ENCODE measurements at places on chromosomes 16 and 17. TPM values are rescaled to one million over a fixed set of nuclear protein-coding genes. Genes with fewer than 3 reads are reported as not detected.

VMO1 gene
- not detected for total RNA-seq

CEMP1 gene
- total RNA-seq: not detected

PRR11 gene
- 11.7 TPM for total RNA-seq

RGS11 gene
- total RNA-seq: 10.1 TPM

ENKD1 gene
- 10.1 TPM for total RNA-seq

TBC1D16 gene
- 49.1 TPM for total RNA-seq

DNA sequence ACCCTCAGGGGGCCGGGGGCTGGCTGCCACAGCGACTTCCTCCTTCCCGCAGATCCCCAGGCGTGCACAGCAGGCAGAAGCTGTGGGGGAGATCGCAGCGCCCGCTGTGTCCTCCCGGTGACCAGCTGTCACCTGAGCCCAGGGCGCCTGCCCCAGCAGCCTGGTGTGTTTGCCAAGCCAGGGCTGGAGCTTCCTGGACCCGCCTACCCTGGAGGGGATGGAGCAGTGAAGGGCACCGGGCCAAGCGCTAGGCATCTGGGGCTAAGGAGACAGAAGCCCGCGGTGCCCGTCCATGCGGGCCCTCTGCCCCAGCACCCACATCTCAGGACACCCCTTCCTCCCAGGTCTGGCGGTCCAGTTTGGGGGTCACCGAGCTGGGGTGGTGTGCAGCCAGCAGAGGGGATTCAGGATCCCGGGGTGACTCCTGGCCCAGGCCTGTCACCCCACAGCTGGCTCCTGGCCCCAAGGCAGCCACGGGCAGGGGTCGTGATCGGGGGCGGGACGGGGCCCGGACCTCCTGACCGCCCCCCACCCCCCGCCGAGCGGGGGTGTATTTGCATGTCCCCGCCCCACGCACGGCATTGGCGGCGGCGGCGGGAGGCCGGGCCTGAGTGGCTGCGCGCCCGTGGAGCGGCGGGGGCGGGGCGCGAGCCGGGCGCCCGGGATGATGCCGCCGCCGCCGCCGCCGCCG lies at the start of gene RAB26:
Gene RAB26, plus strand, starts transcription at position 645 of the 691 bp plus-strand sequence. CDS start 159 bp downstream, outside the sequence.
- DNase-seq: peak; percentile 82

DNA sequence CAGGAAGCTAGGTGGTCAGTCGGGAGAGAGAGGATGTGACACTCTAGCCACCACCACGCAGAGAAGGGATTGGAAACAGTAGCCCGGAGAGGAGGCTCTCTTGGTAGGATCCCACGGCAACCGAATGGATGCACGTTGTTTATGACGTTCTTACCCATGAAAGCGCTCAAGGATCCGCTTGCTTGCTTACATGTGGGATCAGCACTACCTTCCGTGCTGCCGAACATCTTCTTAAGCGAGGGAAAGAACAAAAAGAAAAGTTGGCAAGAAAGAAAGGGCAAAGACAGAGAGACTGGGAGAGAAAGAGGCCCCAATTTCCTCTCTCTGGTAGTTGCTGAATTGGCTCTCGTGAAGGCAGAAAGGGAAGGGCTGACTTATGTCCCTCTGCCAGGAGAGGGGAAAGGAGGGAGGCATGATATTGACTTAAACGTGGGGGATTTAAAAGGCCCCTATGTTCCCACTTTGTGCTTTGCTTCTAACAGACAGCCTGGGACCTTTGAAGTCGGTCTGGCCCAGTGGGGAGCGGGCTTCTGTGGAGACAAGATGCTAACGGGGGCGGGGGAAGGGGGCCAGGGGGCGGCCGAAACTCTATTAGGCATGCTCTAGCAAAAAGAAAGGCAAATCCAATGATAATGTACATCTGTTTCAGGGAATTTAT lies 35.4 kb downstream of the SNX20 start:
- DNase-seq: no peak

DNA sequence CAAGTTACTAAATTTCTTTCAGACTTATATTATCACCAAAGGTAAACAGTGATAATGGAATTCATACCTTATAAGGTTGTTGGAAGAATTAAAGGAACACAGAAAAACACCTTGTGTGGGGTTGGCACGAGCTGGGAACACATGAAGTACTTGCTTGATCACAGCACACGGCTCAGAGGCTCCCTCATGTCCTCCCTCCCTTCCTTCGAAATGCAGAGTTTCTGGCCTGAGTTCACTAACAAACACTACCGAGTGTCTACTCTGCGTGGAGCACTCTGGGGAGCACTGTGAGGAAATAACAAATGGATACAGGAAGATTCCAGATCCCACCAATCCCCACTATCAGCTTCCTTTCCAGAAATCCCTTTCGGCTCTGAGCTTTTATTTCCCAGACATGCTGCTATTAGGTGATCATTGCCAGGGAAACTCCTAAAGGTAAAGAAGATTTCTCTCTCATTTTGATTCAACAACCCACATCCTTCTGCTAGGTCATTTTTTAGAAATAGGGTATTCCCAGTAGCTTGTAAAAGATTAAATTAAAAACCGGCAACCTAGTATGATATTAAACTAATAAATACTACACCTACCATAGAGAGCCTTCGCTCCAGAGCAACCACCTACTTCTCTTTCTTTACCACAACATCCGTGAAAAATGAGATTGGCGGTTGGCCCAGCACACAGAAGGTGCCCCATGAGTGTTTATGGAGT lies 6.1 kb upstream of the HNF1B start:
- no peak for DNase-seq

- DNase-seq: no peak
These were observed 4.5 kb downstream of the OR1F1 start for GRCh38 chr16:3192476-3193019.

DNA sequence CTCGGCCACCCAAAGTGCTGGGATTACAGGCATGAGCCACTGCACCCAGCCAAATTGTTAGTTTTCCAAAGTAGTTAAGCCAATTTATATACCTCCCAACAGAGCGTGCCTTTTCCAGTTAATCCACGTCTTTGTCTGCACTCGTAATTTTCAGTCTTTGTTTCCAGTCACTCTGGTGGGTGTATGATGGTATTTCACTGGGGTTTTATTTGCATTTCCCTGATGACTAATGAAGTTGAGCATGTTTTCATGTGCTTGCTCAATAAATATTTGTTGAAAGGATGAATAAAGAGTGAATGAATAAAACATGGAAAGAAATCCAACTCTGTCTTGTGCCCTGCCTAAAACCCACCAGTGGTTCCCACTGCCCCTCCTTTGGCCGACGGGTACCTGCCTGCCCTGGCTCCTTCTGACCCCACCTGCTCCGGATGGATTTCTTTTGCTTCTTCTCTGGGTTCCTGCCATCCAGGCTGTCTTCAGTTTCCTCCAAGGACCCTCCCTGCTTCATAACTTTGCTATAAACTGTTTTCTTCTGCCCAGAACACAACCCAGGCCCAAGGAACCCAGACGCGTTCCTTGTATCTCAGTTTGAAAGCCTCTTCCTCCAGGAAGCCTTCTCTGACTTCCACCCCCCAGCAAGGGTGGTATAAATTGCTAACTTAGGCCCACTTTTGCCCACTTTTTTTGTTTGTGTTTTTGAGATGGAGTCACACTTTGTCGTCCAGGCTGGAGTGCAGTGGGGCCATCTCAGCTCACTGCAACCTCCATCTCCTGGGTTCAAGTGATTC lies 3.0 kb upstream of the ABCC1 start:
- no peak for DNase-seq

DNA sequence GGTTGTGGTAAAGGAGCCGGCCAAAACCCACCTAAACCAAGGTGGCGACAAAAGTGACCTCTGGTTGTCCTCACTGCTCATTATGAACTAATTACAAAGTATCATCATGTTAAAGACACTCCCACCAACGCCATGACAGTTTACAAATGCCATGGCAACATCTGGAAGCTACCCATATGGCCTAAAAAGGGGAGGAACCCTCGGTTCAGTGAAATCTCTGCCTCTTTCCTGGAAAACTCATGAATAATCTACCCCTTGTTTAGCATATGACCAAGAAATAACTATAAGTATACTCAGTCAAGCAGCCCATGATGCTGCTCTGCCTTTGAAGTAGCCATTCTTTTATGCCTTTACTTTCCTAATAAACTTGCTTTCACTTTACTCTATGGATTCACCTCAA lies 72.2 kb downstream of the CYLD start:
- DNase-seq: no peak

- no peak for DNase-seq
These were observed at the start of gene CHD3 for GRCh38 chr17:7888184-7888920. Gene CHD3, plus strand, starts transcription at chr17:7888789. Its CDS starts 212 bp downstream, at chr17:7889001.

DNA sequence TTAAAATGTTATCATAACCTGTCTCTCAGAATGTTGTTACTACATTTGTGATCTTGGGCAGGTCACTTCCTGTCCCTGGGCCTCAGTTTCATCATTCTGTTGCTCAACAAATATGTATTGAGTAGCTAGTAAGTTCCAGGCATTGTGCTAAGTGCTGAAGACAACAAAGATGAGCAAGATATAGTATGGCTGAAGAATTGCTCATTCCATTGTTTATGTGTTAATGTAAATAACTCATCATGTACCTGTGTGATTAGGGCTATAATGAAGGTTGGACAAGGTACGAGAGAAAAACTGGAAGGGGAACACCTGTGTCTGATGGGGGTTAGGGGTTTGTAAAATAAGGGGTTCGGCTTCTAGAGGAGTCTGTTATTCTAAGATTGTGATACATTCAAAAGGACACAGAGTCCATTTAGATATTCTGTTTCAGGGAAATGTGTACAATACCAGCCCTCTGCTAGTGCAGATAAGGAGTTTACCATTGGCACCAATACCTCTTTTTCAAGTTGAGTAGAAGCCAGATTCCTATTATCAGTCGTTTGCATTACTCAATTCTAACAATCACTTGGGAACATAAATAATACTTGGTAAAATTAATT lies 20.0 kb downstream of the TUBG1 start:
- DNase-seq: no peak

DNA sequence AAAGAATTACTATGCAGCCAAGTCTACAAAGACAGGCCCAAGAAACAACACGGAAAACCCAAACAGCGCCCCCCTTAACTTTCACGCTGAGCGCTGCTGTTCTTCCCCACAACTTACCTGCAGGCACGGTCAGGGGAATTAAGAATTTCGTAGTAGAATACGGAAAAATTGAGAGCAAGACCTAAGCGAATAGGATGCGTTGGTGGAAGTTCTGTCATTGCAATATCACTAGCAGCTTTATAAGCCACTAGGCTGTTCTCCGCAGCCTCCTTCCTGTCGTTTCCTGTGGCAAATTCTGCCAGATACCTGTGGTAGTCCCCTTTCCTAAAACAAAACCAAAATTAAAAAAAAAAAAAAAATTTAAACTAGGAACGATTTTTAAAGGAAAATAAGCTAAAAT lies 39.0 kb downstream of the YWHAE start:
- no peak for DNase-seq

DNA sequence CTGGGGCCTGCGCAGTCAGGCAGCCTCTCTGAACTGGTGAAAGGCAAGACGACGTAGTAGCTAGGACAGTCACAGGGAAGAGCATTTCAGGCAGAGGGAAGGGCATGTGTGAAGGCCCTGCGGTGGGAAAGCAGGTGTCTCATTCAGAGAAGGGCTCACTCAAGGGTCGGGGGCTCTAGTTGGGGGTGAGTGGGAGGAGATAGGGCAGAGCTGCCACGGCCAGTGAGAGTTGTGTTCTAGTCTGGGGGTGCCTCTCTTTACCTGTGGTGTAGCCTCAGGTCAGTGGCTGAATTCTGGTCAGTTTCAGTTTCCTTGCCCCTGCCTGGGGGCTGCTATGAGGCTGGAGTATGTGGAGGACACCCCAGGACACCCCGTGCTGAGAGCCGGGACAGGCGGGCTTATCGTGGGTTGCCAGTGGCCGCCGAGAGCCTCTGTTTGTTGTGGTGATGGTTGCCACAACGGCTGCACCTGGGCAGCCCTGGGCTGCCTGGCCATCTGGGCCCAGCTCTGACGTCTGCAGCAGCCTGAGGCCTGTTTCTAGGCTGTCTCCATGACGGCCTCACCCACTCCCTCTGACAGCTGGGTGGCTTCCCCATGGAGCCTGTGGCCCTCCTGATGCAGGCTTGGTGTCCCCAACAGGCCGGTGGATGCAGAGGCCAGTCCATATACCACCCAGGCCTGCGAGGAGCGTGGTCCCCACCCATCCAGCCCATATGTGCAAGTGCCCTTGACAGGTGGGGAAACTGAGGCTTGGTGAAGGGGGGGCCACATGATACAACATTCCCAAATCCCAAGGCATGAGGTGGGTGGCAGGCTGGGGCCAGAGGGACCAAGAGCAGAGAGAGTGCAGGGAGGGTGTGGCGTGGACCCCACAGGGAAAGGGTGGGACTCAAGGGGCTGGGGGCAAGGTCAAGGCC lies 10.8 kb downstream of the MAP2K3 start:
- no peak for DNase-seq

GRCh38 chr16:7315813-7316212 lies 16.8 kb upstream of the RBFOX1 start:
- no peak for DNase-seq

GRCh38 chr16:56257666-56258342 lies 66.5 kb downstream of the GNAO1 start:
- DNase-seq: peak; percentile 65

DNA sequence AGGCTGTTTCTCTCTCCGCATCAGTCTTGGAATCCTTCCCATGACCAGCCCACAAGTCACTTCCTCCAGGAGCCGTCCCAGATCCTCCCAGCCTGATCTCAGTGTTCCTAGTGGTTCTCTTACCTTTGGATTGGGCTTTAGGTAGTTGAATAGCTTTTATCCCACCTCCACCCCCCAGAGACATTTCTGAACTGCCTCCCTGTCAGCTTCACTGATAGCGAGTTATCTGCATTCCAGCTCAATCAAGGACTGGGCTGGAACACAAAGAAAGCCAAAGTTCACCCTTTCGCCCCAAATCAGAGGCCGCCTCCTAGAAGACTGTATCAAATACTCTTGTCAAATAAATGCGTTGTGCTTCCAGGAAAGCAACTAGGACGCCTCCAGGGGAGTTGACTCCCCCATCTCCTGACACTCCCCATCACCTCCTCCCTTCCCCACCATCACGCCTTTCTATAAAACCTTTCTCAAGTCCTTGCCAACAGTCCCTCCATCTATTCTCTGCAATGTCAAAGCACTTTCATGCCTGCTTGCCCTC lies 72.7 kb downstream of the TMEM132E start:
- DNase-seq: no peak

GRCh38 chr16:66996324-66996982 lies 8.1 kb downstream of the CES4A start:
- DNase-seq: no peak

- DNase-seq: no peak
These were observed 15.0 kb upstream of the NAGLU start for GRCh38 chr17:42521036-42521435.

DNA sequence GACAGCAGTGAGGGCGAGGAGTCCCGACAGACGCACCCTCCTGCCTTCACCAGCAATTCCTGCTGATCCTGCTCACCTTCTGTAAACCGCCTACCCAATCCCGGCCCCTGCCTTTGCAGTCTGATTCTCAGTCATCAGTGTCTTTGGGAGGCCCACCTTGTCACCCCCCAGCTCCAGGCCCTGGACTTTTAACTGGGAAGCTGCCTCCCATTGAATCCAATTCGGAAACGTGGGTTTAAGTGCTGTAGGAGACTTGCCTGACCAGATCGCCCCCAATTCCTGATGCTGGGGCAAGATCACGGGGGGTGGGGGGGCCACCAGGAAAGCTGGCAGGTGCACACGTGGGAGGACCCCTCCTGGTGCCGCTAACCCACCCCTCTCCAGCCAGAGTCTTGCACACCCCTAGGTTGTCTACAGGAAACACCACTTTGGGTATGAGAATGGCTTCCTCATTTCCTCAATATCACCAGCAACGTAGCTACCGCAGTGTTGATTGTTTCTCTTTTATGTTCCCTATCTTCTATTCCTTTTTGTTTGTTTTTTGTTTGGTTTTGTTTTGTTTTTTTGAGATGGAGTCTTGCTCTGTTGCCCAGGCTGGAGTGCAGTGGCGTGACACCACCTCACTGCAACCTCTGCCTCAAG lies 46.6 kb upstream of the CMIP start:
- DNase-seq: no peak

Measured in cerebellum (tissue), 4 donors.